Activated T-helper 1 cell treated with anti-CD3 and anti-CD28 coated beads, Interleukin-12 subunit alpha, Interleukin-12 subunit beta, Interleukin-2, Interleukin-4 antibody, amounts not matched to agents 30 ng/mL and 10 ng/mL and 1 ng/mL, durations not matched to agents 14 hours and 24 hours and 36 hours (primary cell): ENCODE measurements at places on chromosomes 7 and 10. TPM values are rescaled to one million over a fixed set of nuclear protein-coding genes. Genes with fewer than 3 reads are reported as not detected.

DNA sequence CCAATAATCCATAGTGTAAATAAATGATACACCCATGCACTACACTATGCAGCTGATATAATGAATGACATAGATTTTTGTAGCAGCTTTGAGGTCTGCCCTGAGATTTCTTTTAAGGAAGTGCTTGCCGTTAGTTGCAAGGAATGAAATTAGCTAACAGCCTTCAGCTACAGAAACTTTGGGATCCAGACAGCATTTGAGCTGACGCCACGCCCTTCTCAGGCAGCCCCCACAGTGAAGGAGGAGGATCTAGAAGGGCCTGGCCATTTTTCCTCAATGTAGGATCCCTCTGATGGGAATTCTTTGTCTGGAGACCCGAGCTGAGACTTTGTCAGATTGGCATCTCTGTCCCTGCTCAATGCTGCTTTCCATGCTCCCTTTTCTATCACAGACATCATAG is 6.1 kb upstream of the PDK4 start:
- no peaks in the 10 kb centered on the region for H3K4me1 ChIP-seq
- H3K4me3 ChIP-seq = no peak overlapping the region
- no peak overlapping the region for H3K27ac ChIP-seq
- DNase-seq = no peak
- no peaks in the 10 kb centered on the region for H3K36me3 ChIP-seq
- peaks cover 6% of the 10 kb centered on the region for H3K27me3 ChIP-seq

Gene STEAP2
- 0.05 TPM in 1 of 2 replicates, not detected in the other for total RNA-seq

DNA sequence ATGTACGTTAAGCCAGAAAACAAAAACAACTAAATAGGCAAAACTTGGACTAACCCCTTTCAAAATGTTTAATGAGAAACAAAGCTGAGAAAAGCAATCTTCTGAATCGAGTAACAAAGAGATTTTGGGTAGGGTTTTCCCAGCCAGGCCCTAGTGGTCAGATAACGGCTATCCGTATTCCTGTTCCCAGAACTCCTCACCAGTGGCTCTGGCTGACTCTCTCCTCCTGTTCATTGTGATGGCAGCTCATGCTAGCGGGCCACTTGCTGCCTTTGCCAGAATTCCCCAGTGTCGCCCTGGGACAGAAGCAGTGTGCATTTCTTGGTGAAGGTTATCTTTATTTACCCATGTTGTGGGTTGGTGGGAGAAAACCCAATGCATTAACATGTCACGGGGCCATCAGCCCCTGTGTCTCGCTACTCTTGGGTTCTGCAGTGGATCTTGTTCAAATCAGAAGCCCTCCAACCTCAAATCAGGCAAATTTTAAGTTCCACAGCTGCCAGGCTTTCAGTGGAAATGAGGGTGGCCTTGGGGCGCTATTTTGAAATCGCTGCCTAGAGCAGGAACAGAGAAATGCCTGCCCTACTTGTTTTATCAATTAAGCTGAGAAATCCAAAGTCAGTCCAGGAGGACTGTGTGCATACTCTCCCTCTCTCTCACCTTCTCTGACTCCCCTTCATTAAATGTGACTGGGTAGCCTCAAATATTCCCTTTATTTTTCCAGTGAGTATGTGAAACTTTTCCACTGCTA is 164.5 kb upstream of the NPVF start:
- H3K27me3 ChIP-seq = peaks cover 20% of the 10 kb centered on the region
- no peaks in the 10 kb centered on the region for H3K36me3 ChIP-seq
- H3K4me1 ChIP-seq = no peaks in the 10 kb centered on the region
- no peak for DNase-seq
- H3K27ac ChIP-seq = no peak overlapping the region
- no peak overlapping the region for H3K4me3 ChIP-seq

Gene MALSU1
- 92.3 and 92.8 TPM in 2 replicates for total RNA-seq

Gene ODAD2
- total RNA-seq = not detected in 2 replicates

Gene EPO
- total RNA-seq = not detected in 2 replicates

GRCh38 chr10:132803416-132804210 is 17.7 kb upstream of the NKX6-2 start:
- H3K4me1 ChIP-seq = no peaks in the 10 kb centered on the region
- no peaks in the 10 kb centered on the region for H3K27me3 ChIP-seq
- no peak overlapping the region for H3K27ac ChIP-seq
- DNase-seq = no peak

Gene KIF11
- total RNA-seq = 37.3 and 38.7 TPM in 2 replicates

- DNase-seq = no peak
- H3K36me3 ChIP-seq = peaks cover 4% of the 10 kb centered on the region
- H3K4me3 ChIP-seq = no peak overlapping the region
- no peaks in the 10 kb centered on the region for H3K27me3 ChIP-seq
- no peaks in the 10 kb centered on the region for H3K4me1 ChIP-seq
These were observed 7.3 kb downstream of the PWWP2B start for GRCh38 chr10:132404169-132404880.

DNA sequence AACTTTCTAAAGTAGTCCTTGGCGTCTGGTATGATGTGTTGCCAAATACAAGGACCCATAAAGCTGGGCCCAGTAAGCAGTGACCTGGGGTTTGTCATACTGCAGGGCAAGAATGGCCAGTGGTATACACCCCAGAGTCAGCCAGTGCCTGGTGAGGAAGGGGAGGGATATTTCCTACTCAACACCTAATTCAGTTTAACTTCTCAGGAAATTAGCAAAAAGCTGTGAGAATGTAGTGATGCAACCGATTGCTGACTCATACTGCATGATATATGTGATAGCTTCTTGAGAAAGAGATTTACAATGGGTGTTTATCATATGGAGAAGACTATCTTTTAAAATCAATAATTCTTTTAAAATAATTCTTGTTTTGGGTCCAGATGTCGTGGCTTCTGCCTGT is 889.3 kb upstream of the CELF2 start:
- no peak overlapping the region for H3K4me3 ChIP-seq
- no peaks in the 10 kb centered on the region for H3K36me3 ChIP-seq
- H3K27ac ChIP-seq = no peak overlapping the region
- no peak for DNase-seq
